ENCODE measurements at places on chromosomes 1 and 21.

DNA sequence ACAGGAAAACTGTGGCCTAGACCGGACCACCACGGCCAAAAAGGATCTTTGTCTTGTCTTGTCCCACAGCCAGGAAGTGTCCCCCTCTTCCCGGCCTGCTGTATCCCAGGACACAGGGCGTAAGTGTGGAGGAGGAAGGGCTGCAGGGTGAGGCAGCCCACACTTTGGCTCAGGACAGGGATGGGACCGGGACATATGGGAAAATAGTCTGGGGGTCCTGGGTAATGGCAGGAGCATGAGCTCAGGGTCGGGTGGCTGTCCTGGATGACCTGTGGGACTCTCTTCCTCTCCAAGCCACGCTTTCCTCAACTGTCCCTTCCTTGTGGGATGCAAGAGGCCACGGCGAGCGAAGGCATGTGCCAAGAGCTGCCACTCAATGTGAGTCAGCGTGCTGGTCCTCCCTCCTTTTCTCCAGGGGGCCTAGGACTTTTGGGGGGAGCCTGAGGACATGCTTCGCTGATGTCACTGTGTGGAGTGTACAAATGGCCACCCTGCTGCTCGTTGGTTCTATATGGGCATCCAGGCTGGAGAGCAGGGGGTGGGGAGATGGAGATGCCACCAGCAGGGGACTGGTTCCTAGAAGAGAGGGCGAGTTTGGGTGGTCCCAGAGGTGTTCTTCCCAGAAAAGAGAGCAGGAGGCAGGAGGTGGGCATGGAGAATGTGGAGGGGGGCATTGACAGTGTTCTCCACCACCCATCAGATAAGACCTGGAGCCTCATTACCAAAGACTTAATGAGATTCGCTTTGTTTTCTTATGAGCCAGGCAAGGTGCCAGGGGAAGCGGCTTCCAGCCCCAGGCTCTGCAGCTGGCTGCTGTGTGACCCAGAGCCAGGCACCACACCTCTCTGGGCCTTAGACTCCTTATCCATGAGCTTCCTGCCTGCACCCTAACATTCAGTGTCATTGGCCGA is 11.5 kb upstream of the PADI1 start:
- no peak for DNase-seq

- DNase-seq, result no peak
Observed at GRCh38 chr1:25684216-25684965, 67.8 kb downstream of the MAN1C1 start.

DNA sequence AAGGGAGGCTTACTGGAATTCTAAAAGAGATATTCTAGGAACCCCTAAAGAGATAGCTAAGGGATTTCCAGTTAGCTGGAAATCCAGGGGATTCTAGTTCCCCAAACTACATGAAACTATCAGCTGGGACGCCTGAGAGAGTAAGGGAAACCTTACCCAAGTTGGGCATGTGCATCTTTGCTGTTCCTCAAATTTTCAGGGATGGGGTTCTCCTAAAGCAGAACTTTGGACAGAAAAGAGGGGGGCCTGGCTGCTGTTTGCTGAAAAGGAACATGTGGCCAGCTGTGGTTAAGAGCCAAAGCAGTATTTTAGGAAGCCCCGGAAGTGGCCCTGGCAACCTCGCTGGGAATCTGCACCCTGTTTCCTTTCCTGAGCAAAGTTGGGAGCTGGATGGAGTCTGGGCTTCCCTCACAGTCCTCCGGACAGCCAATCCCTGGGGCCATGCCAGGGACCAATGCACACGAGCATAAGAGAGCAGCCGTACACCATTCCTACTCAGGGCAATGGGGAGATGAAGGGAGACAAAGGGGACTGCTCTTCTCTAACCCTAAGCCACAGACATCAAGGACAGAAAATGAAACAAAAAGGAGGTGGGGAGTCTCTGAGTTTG is 154.3 kb downstream of the PLXNA2 start:
- no peak for DNase-seq

DNA sequence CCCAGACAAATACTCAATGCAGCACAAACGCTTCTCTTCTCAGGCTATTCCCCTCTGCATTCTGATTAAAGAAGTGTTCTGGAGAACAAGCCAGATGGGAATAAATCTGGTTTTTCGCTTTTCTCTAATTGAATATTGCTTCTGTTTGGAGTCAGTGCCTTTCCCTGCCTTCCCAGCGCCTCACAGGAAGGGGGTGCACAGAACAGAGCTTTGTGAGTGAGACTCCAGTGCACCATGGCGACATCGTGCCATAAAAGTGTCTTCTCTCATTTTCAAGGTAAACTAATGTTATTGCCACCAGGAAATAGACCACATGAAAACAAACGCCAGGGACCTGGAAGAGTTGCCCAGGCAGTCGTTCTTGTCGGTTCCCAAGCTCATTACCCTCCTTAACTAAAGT is 43.6 kb upstream of the SLC45A1 start:
- DNase-seq, result no peak

- DNase-seq, result no peak
Observed at GRCh38 chr1:156100205-156100995, 14.1 kb upstream of the LMNA start.

- DNase-seq, result no peak
Observed at GRCh38 chr1:226650236-226650841, 88.7 kb downstream of the ITPKB start.

GRCh38 chr1:159911326-159912070 is 11.5 kb upstream of the CFAP45 start:
- DNase-seq, result no peak

DNA sequence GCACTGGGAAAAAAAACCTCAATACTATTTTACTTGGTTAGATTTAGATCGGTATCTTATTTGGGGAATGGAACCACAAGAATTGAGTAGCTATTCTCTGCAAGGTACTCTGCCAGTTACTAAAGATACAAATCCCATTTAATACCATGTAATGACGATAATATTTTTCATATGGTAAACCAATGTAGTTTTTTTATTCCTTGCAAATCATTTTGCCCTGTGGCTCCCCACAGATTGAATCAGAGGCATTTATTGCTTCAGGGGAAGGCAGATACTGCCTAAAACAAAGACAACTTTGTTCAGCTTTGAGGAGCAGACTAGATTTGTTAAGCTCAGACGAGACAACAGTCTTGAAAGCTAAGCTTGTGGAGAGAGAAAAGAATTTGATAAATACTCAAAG is 226.7 kb upstream of the RUNX1 start:
- DNase-seq, result no peak

DNA sequence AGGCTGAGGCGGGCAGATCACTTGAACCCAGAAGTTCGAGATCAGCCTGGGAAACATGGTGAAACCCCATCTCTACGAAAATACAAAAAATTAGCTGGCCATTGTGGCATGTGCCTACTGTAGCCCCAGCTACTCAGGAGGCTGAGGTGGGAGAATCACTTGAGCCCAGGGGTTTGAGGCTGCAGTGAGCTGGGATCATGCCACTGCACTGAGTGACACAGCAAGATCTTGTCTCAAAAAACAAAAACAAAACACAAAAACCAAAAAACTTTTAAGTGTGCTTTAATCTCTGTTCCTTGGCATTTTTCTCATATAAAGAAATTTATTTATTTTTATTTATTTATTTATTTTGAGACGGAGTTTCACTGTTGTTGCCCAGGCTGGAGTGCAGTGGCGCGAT is 208.2 kb downstream of the URB2 start:
- no peak for DNase-seq

- DNase-seq, result no peak
Observed at GRCh38 chr1:94702442-94702815, 117.7 kb upstream of the SLC44A3 start.

Data from stimulated activated CD4-positive, alpha-beta T cell treated with anti-CD3 and anti-CD28 coated beads, Interleukin-2, amount 100 ng/mL, for 24 hours (primary cell).